ENCODE measurements at places on chromosomes 1 and 21.

DNA sequence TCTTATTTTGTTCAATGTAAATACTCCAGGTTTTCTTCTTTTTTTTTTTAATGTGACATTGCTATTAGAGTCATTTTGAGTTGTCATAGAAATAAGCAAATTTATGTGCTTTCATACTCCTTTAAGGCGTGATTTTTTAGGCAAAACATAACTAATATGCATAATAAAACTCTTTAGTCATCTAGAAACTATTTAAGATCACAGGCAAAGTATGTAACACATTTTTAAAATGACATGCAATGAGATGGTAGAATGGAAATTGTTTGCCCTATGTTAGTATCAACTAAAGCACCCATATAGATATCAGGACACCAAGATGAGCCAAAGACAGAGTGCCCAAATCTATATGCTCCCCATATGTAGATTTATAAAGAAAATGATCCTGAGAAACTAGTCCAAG lies 41.5 kb upstream of the SGIP1 start:
- DNase-seq: no peak

DNA sequence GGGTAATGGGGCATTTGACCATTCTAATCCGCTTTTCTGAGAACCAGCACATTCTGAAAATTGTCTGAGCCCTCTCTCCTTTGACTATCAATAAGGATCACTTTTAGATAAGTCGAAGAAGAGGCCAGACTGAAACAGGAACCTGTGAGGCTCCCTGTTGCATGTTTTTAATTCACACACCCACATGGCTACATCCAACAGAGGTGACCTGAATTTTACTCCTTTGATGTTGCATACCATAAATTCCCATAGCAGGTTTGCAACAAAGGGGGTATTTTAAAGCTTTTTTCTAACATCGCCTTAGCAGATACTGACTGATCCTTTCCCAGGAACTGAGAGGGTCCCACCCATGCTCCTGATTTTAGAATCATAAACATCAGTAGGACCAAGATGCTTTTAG lies 450.8 kb downstream of the USP25 start:
- DNase-seq: no peak

GRCh38 chr1:53681977-53682685 lies 56.8 kb downstream of the GLIS1 start:
- DNase-seq: no peak

DNA sequence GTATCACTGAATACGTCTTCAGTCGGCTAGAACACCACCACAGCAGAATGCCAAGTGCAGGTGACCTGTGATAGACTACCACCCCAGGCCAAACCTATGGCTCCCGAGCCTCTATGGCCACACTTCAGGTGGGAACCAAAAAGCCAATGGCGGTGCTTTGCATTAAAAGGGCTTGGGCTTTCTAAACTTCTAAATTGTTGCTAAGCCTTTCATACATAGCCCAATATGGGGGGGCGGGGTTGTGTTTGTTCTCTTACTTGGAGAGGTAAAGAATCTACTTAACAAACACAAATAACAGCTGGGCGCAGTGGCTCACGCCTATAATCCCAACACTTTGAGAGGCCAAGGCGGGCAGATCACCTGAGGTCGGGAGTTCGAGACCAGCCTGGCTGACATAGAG lies 19.7 kb downstream of the USP48 start:
- DNase-seq: no peak

DNA sequence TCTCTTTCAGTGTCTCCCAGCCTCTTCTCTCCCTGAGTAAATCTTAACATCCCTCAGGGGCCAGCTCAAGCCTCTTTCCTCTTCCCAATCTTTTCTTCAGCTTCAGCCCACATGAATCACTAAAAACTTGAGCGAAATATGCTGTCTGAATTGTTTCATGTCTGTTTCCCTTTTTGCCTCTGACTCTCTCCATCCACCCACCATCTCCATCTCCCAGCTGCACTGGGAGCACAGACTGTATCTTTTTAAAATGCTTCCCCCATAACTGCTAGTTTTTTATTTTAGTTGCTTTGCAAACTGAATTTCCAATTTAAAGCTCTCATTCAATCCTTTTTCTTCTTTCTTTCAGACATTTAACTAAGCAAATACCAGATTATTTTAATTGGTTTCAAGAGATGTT lies 3.0 kb upstream of the AHCTF1 start:
- DNase-seq: no peak

DNA sequence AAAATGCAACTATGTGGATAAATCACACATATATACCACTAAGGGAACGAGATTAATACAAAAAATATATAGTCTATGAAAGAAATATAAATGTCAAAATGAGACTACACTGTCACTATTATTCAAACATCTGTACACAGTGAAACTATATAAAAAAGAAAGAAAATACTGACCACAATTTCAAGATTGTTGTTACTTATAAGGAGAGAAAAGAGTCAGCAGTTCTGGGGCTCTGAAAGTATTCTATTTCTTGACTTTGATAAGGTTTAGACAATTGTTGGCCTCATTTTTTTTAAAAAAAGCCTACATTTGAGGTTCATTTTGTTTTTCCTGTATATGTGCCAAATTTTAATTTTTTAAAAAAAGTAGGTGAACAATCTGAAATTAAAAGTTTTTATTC lies 319.3 kb upstream of the CHRM3 start:
- DNase-seq: no peak

DNA sequence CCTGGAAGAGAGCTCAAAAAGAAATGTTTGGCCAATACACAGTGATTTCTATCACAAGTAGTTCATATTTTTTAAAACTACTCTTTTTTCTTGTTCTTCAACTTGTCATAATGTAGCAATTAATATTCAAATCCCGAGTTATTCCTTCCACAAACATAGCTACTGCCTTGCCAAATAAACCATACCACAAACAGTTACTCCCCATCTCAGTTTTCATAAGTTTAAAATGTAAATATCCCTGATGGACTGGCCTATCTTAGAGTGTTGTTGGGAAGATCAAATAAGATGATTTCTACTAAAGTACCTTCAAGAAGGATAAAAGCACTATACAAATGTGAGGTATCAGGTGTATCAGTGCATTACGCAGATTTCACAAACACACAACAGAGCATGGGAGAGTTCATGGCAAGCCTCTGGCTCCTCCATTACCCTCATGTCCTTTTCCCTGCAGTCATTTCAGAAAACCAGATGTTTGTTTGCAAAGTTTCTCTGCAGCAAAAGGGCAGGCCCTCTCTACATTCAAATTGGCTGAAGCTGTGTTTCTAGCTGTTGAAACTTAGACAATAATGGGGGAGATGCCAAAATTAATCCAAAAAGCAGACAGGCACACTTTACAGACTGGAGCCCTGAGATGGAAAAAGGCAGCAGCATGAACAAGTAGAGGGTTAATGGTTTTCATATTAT lies 16.1 kb downstream of the WLS start:
- no peak for DNase-seq

GRCh38 chr1:92482665-92483609 lies 3.8 kb downstream of the GFI1 start:
- no peak for DNase-seq

GRCh38 chr1:81920245-81920740 lies 119.6 kb downstream of the ADGRL2 start:
- no peak for DNase-seq

DNA sequence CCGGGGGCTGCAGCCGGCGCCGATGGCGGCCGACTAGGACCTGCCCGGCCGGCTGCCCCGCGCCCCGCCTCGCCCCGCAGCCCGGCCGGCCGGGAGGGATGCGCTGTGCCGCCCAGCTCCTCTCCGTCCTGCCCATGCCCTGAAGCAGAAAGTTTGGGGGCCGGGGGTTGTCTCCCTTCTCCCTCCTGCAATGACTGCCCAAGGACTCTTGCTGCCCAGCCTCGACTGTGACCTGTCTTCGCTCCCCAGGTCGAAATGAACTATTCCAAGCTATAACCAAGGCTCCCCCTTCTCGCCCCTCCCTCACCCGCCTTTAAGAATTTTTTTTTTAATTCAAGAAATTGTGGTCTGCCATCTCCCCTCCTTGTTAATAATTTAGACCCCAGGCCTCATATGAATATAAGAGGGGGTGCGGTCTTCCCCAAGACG lies 361 bp downstream of the TMCC2 start:
- DNase-seq: no peak

- no peak for DNase-seq
These were observed 31.4 kb downstream of the RHBG start for GRCh38 chr1:156400191-156400935.

- no peak for DNase-seq
These were observed 21.5 kb downstream of the MAP3K7CL start for GRCh38 chr21:29151931-29152330.

DNA sequence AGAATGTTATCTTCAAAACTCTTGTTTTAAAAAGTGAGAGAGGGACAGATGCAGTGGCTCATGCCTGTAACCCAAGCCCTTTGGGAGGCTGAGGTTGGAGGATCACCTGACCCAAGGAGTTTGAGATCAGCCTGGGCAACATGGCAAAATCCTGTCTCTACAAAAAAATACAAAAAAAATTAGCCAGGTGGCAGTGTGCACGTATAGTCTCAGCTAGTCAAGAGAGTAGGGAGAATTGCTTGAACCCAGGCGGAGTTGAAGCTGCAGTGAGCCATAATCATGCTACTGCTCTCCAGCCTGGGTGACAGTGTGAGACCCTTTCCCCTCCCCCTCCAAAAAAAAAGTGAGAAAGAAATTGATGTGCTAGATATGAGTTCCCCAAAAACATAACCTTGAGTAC lies 131.0 kb downstream of the KCNT2 start:
- DNase-seq: no peak

GRCh38 chr1:221069986-221070385 lies 190.7 kb downstream of the HLX start:
- DNase-seq: no peak

DNA sequence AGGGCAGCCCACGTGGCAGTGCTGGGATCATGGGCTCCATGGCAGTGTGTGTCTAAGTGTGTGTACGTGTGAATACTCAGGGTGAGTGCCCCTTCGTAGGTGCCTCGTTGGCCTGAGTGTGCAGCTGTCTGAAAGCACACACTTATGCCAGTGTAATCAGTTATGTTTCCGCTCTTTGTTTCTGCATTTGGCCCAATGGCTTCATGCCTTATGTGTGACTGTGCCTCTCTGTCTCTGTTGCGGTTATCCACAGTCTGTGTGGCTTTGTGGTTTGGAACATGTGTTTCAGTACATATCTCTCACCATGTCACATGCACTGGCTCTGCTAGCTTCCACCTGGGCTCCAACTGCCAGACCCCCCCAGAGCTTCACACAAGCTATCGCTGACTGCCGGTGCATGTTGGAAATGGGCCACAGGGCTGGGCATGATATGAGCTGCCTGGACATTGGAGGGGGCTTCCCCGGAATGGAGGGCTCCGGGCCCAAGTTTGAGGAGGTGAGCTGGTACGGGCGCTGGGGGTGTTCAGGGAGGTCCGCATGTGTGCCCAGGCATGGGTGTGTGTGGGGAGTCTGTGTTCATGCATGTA lies 70.3 kb upstream of the TINAGL1 start:
- DNase-seq: no peak

DNA sequence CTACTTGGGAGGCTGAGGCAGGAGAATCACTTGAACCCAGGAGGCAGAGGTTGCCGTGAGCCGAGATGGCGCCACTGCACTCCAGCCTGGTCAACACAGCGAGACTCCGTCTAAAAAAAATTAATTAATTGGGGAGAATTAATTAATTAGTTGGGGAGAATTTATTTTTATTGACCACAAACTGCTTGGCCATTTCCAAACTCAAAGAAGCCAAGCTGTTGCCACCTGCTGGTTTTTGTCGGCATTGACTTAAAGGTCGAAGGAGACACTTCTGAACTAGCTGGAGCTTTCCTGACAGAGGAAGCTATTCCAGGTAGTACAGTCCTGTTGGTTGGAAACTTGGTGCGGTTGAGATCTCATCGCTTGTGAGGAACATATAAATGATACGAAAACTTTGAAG lies 13.1 kb downstream of the MAP1LC3C start:
- DNase-seq: no peak

DNA sequence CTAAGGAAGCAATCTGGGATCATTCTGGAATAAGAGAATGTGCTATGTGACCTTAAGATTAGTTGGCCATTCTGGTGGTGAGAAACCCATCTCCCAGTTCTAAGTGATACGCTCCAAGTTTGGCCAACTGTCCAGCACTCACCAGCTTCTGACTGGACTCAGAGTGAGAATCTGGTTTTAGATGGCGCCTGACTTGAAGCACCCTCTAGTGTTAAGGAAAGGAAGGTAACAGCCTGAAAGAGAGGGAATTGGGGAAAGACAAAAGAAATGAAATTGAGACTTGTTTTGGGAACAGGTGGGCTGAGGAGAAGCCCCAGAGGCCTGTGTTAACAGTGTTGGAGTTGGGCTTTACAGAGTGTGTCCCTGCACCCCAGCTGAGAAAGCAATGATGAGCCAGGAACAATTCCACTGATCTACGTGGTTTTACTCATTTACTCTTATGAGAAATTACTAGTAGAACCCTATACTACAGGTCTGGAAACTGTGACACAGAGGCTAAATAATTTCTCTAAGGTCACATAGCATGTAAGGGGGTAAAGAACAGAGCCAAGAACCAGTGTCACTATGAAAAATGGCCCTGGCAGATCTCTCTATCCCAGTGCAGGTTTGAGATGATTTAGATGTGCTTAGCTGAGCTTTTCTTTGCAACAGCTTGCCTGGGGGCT lies 9.3 kb upstream of the FCAMR start:
- DNase-seq: no peak

DNA sequence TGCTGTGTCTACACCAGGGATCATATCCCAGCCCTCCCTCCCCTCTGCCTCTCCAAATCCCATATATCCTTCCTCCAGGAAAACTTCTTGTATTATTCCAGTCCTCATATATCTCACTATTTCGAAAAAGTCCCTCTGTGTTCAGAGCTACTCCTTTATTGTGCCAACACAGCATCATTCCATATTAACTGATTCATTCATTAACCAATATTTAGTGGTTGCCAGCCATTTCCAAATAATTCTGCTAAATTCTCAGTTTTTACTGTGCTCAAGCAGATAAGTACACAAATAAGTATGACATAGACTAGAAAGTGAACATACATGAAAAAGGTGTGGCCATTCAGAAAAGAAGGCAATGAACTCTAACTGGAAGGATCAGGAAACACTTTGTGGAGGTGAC lies 241.6 kb upstream of the DUSP10 start:
- no peak for DNase-seq

DNA sequence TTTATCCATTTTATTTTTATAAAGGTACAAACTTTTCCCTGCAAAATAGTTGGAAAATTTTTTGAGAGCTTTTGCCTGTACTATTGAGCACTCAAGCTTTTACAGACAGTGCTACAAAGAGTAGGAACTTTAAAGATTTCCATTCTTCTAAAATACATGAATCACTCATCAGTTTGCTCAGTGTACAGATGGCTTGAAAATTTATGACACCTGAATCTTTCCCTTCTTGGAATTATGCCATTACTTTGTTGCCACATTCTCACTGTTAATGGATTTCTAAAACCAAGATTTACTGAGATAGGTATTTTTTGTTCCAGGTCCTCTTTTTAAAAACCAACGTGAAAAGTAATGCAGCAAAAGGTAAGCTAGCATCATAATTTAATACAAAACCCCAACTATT lies 76.0 kb downstream of the GPATCH2 start:
- no peak for DNase-seq

Measured in activated naive CD4-positive, alpha-beta T cell (primary cell).